ENCODE measurements at places on chromosomes 1 and 21. TPM values are rescaled to one million over a fixed set of nuclear protein-coding genes. Genes with fewer than 3 reads are reported as not detected.

Gene INSRR
- total RNA-seq, result not detected

Gene LCE1C
- not detected for total RNA-seq

Gene PCAT6
- not detected for total RNA-seq

Gene LMX1A
- not detected for total RNA-seq

Gene FAM163A
- not detected for total RNA-seq

Gene OLIG1
- not detected for total RNA-seq

Data from thoracic aorta endothelial cell (primary cell).